ENCODE measurements at places on chromosomes 1 and 21. TPM values are rescaled to one million over a fixed set of nuclear protein-coding genes. Genes with fewer than 3 reads are reported as not detected.

The GOLT1A gene
- not detected for polyA plus RNA-seq

The KRTAP12-2 gene
- polyA plus RNA-seq = not detected

The POMGNT1 gene
- 47.8 TPM for polyA plus RNA-seq

The CORT gene
- 1.4 TPM for polyA plus RNA-seq

The OMA1 gene
- polyA plus RNA-seq = 14.8 TPM

The OLFML2B gene
- polyA plus RNA-seq = 83.5 TPM

The EXTL2 gene
- 32.2 TPM for polyA plus RNA-seq

The TRNAU1AP gene
- 19.2 TPM for polyA plus RNA-seq

The NIPAL3 gene
- 4.4 TPM for polyA plus RNA-seq

The FCAMR gene
- polyA plus RNA-seq = not detected

The MAPKAPK2 gene
- 75.5 TPM for polyA plus RNA-seq

The ANGPTL3 gene
- 0.30 TPM for polyA plus RNA-seq

The TLCD4 gene
- polyA plus RNA-seq = 12.7 TPM

The NUAK2 gene
- 0.49 TPM for polyA plus RNA-seq

The FNDC5 gene
- 194 TPM for polyA plus RNA-seq

The PDE9A gene
- 7.8 TPM for polyA plus RNA-seq

The SLAMF1 gene
- polyA plus RNA-seq = 0.05 TPM

The SPATC1L gene
- polyA plus RNA-seq = 8.7 TPM

The CENPF gene
- polyA plus RNA-seq = 27.5 TPM

The DNAJC6 gene
- polyA plus RNA-seq = 0.71 TPM

The KRTAP7-1 gene
- not detected for polyA plus RNA-seq

The CDA gene
- polyA plus RNA-seq = 0.18 TPM

The CATSPER4 gene
- polyA plus RNA-seq = not detected

The CSMD2 gene
- polyA plus RNA-seq = 0.65 TPM

The KCNJ15 gene
- polyA plus RNA-seq = 0.16 TPM

The PM20D1 gene
- not detected for polyA plus RNA-seq

The TNFRSF9 gene
- polyA plus RNA-seq = 0.11 TPM

The HPCA gene
- polyA plus RNA-seq = 0.15 TPM

The RNU1-2 gene
- polyA plus RNA-seq = not detected

The S100A14 gene
- 0.18 TPM for polyA plus RNA-seq

The KRTAP21-2 gene
- not detected for polyA plus RNA-seq

The SPOCD1 gene
- 0.32 TPM for polyA plus RNA-seq

The RC3H1 gene
- polyA plus RNA-seq = 9.5 TPM

The SLC66A1 gene
- 9.3 TPM for polyA plus RNA-seq
